Cardiac fibroblast (primary cell): ENCODE measurements at places on chromosomes 12 and 14.
A peak's percentile ranks its signal among the peaks of the same experiment; 100 is the strongest.

DNA sequence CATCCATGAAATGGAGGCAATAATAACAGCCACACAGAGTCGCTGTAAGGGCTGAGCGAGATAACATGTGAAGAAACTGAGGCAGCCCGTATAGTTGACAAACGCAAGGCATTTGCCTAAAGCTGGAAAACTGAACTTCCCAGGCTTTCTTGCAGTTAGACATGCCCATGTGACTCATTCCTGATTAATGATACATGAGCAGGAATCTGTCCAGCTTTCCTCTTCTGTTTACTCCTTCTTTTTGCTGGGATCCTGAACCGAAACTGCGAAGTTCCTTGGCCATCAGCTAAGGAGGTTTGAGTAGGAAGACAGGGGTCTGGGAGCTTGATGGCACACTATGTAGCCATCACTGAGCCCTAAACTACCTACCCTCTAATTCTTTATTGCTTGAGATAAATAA lies 52.2 kb downstream of the ST8SIA1 start:
- DNase-seq: peak; percentile 87

- peak; percentile 43 for DNase-seq
Observed at GRCh38 chr12:107372229-107372658, 278.9 kb upstream of the CRY1 start.

DNA sequence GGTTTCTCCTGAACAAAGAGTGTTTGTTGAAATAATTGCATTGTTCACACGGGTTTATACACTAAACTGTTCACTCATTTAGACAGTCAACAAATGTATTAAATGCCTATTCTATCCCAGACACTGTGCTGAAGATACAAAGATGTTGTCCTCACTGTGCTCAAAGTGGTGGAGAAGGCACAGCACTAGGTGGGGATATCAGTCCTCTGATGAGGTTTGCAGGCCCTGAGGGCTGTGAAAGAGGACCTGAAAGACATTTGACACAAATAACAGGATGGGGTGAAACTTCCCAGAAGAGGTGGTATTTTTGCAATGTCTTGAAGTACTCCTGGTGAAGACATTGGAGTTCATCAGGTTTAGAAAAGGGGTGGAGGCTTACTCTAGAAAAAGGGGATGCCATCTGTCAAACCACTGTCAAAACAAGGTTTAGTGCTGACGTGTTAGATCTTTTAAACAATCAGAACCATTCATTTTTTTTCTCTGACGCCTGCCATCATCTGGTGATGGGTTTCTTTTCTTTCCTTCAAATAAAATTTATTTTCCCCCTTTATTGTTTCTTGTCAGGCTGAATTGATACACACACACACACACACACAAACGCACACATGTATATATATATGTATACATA lies 69.5 kb downstream of the ACSS3 start:
- DNase-seq: no peak

- no peak for DNase-seq
Observed at GRCh38 chr14:46488374-46488773, 163.2 kb downstream of the RPL10L start.

- no peak for DNase-seq
Observed at GRCh38 chr12:117970334-117970733, 1.5 kb upstream of the KSR2 start.

DNA sequence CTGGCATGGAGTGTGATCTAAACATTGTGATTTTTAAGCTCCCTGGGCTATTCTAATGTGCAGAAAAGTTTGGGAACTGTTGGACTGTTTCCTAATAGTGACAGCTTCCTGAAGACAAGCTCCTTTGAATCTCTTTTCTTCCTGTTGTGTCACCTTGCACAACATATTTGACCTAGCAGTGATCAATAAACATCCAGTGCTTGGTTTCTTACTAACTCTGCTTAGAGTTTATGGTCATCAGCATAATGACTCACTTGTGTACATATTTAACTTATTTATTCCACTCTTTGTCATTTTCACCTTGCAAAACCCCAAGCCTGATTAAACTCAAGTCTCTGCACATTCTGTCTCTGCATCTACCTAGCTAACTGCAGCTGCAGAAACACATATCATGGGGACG lies 27.3 kb upstream of the TBC1D30 start:
- DNase-seq: no peak

- no peak for DNase-seq
Observed at GRCh38 chr14:90760078-90760444, 56.2 kb downstream of the TTC7B start.

- DNase-seq: peak; percentile 96
Observed at GRCh38 chr12:122318607-122319605, 52.6 kb upstream of the VPS33A start.

DNA sequence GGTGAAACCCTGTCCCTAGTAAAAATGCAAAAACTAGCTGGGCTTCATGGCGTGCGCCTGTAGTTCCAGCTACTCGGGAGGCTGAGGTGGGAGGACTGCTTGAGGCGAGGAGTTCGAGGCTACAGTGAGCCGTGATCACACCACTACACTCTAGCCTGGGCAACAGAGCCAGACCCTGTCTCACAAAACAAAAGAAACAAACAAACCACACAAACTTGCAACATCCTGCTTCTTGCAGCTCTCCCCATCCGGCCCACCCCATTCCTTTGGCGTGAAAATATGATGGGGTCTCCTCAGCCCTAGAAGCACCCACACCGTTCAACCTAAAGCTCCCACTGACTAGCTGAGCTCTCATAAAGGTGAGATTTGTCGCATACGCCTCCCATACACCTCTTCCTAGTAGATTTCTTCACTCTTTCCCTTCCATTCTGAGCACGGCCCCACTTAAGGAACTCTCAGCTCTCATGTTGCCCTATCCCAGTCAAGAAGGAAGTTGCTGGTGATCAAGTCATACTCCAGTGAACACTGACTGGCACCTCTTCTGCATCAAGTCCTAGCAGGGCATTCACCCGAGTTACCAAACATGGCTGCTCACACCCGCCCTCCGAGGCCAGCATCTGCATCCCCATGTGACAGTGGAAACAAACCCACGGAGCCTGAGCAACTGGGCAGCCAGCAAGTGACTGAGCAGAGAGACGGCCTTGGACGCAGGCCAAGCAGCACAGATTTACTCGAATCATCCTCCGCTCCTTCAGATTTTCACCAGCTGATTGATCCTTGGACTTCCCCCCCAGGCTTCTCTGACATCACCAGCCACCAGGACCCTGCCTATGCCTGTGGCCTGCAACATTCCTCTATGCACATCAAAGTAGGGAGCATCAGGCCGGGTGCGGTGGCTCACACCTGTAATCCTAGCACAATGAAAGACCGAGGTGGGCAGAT lies 18.9 kb upstream of the CD27 start:
- DNase-seq: no peak

- DNase-seq: peak; percentile 10
Observed at GRCh38 chr14:55339770-55340169, 68.5 kb downstream of the FBXO34 start.

- no peak for DNase-seq
Observed at GRCh38 chr14:31920989-31921650, 156.0 kb upstream of the ARHGAP5 start.

- peak; percentile 87 for DNase-seq
Observed at GRCh38 chr12:55930771-55931316, at the start of gene DGKA. DGKA (plus strand) TSS chr12:55931162; CDS start chr12:55936504, 5,342 bp downstream.

DNA sequence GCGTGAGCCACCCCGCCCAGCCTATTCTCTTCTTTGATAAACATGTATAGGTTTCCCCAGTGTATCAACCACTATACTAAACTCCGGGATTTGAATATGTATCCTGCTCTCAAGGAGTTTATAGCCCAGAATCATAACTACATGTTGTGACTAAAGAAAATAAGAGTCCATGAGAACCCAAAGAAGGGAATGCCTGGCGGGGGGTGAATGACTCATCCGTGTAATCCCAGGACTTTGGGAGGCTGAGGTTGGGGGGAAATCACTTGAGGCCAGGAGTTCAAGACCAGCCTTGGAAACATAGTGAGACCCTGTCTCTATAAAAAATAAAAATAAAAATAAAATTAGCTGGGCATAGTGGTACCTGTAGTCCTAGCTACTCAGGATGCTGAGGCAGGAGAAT lies 57.2 kb downstream of the SIX6 start:
- DNase-seq: peak; percentile 16

- DNase-seq: no peak
Observed at GRCh38 chr14:95664066-95664465, 22.2 kb upstream of the TCL1B start.

- no peak for DNase-seq
Observed at GRCh38 chr14:105136401-105137322, 31.9 kb downstream of the JAG2 start.

DNA sequence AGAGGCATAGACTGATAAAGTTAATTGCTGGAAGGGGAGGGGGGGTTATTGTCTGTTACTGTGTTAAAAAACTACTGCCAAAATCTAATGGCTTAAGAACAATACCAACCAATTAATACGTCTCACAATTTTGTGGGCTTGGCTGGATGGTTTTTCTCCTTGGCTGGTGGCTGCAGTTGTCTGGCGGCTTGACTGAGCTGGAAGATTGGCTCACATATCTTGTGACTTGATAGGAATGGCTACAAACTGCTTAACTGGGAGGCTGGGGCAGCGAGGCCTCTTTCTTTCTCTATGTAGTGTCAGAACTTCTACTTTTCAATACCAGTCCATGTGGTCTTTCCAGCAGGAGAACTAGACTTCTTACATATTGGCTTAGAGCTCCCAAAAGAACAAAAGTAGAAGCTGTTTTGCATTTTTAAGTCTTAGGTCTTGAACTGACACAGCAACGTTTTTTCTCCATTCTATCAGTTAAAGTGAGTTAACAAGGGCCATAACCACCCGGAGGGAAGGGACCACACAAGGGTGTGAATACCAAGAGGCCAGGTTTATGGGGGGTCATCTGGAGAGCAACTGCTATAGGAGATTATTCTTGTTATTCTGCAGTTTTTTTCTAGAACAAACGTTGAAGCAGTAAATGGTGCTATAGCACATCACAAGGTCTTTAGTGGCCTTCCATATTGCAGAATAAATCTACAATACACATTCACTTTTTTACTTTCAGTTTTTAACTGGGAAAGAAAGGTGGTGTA lies 46.9 kb downstream of the ZDHHC17 start:
- DNase-seq: no peak

DNA sequence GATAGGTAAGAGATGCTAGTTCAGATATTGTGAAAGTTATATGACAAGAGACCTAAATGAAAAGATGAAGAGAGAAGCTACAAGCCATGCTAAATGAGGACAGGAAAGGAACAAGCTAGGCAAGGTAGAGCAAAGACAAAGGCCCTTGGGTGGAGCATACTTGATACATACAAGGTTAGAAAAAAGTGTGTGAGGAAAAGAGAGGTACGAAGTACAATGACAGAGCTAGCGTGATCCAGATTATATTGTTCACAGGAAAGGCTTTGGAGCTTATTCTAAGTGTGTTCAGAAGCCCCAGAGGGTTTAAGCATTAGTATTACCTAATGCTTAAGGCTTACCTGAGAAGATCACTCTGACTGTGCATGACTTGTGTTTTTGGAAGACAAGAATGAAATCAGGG lies 75.0 kb downstream of the SLCO1B3 start:
- DNase-seq: no peak

GRCh38 chr12:12056951-12057350 lies 13.8 kb upstream of the BCL2L14 start:
- no peak for DNase-seq

- DNase-seq: peak; percentile 100
Observed at GRCh38 chr12:89162589-89163261, 189.6 kb downstream of the DUSP6 start.

GRCh38 chr12:1448336-1448735 lies 146.0 kb downstream of the FBXL14 start:
- no peak for DNase-seq

DNA sequence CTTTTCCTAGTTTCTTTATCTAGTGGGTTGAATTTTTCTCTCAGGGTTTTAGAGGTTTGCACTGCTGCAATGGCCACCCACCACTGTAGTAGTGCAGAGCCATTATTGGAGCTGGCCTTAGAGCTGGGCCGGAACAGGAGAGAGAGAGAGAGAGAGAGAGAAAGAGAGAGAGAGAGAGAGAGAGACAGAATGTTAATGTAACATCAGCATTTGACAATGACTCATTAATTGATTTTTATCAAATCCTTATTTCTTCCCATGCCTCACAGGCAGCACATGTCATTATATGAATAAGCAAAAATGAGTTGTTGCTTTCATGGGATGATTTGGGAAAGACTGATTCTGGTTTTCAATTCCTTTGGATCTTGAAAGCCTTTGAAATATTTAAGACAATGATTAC lies 76.3 kb upstream of the PPP4R3A start:
- DNase-seq: no peak

DNA sequence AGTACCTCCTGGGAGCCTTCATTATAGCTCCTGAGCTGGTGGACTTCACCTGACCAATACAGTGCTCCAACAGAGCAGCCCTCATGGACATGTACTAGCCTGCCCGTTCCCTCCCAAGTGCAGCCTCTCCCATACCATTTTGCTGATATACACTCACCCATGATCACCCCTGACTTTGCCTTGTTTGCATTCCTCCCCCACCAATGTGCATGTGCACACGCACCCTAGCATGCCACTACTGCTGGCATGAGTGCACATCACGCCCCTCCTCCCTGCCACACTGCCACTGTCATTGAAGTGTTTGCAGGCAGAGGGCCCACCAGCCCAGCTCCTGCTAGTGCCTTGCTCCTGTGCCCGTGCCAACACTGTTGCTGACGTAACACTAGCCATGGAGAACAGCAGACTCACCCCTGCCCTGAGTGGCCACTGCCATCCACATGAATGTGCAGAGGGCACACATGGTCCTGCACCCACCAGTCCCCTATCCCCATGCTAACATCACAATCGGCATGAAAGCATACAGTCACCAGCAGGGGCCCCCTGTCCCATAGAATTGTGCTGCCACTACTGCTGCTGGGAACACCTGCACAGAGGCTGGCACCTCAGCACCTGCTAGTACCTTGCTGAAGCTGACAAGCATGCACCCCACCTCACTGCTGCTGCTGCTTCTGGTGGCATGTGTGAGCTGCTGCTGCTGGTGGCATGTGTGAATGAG lies 110.3 kb downstream of the SINHCAF start:
- DNase-seq: no peak

DNA sequence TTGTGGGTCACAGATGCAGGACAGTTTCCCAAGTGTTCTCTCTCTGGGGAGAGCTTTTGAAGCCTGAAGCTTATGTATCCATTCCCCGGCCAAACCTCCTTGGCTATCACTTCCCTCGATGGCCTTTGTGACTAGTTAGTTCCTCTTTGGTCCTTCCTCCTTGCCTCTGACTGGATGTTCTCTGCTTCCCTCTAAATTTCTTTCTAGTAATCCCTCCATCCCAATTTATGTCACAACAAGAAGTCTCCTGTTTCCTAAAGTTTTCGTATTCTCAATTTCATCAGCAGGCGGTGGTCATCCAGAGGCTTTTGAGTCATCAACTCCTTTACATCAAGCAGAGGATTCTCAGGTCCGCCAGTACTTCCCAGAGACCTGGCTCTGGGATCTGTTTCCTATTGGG lies 27.5 kb downstream of the A2ML1 start:
- DNase-seq: no peak

- DNase-seq: no peak
Observed at GRCh38 chr12:108478611-108479206, 36.4 kb upstream of the FICD start.

- peak; percentile 26 for DNase-seq
Observed at GRCh38 chr12:51171884-51172514, 936 bp downstream of the TFCP2 start.

- DNase-seq: peak; percentile 81
Observed at GRCh38 chr14:54638135-54638446, 71.2 kb downstream of the SAMD4A start.
